Stimulated activated CD8-positive, alpha-beta memory T cell treated with anti-CD3 and anti-CD28 coated beads, Interleukin-7, amount 100 ng/mL, for 1 hour (primary cell): ENCODE measurements at places on chromosomes 7 and 10.

- DNase-seq, result no peak
Measured at GRCh38 chr7:83101530-83101929, 61.2 kb downstream of the PCLO start.

DNA sequence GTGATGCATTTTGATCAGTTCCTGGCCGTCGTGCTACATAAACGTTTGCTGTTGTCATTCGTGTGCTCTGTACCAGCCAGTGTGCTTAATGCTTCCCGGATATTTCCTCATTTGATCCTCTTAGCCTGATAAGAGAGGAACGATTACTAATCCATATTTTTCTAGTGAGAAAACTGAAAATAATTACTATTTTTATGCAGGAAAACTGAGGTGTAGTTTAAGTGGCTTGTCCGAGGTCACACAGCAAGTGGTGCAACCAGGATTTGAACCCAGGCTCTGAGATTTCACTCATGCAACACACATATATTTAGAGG lies 650 bp upstream of the SORBS1 start:
- DNase-seq, result no peak

GRCh38 chr7:101915000-101915399 lies 97.6 kb downstream of the CUX1 start:
- DNase-seq, result no peak

DNA sequence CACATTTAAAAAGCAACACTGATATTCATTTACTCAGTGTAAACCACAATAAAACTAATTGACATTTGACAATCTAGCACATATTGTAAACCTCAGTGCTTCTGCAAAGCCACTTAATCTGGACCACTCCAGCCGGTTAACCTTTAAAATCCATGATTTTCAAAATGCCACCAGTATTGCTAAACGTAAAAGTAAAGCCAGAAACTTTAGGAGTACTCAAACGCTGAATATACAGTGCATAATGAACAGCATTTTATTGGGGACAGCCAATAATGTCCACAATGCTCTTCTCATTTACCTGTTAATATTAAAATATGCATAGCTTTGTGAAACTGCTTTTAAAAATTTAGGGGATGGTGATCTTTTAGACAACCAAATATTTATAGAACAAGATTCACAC lies 10.8 kb downstream of the HNRNPA2B1 start:
- DNase-seq, result no peak

DNA sequence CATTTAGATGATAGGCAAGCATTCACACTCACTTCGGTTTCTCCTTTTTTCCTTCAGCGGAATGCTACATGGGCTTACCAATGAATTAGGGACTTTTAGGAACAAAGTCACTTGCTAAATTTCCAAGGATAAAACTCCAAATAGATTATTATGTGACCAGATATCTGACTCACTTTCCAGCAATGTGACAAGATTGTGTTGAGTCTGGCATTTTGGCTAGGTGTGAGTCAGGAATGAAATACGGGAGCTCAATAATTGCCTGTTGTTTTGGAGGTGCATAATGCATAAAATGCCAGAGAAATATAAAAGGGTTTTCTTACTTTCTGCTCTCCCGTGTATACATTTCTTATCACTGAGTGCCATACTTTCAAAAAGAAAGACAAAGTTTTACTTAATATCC lies 721.1 kb downstream of the KCNMA1 start:
- no peak for DNase-seq

- no peak for DNase-seq
Measured at GRCh38 chr7:96277921-96278320, 44.0 kb downstream of the SLC25A13 start.

- no peak for DNase-seq
Measured at GRCh38 chr7:16447876-16448275, 17.7 kb downstream of the SOSTDC1 start.

GRCh38 chr10:96380821-96381220 lies 22.0 kb upstream of the OPALIN start:
- no peak for DNase-seq

GRCh38 chr7:116327752-116328151 lies 117.4 kb downstream of the TES start:
- DNase-seq, result no peak

DNA sequence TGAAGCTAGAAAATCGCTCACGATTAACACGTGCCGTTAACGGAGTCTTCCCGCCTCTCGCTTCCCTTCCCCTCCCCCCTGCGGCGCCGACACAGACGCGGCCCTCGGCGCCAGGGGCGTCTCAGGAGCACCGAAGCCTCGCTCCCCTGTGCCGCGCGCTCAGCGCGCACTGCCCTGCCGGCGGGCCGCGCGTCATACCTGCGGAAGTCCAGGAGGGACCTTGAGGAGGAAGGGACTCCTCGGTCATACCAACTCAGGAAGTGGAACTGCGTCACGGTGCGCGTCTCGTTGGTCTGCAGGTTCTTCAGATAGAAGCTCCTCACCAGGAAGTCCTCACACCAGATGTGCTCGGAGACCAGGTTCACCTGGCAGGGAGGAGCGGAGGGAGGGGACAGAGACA lies 239.6 kb downstream of the DNAJB6 start:
- no peak for DNase-seq

GRCh38 chr7:131281266-131282048 lies 46.2 kb upstream of the MKLN1 start:
- no peak for DNase-seq

DNA sequence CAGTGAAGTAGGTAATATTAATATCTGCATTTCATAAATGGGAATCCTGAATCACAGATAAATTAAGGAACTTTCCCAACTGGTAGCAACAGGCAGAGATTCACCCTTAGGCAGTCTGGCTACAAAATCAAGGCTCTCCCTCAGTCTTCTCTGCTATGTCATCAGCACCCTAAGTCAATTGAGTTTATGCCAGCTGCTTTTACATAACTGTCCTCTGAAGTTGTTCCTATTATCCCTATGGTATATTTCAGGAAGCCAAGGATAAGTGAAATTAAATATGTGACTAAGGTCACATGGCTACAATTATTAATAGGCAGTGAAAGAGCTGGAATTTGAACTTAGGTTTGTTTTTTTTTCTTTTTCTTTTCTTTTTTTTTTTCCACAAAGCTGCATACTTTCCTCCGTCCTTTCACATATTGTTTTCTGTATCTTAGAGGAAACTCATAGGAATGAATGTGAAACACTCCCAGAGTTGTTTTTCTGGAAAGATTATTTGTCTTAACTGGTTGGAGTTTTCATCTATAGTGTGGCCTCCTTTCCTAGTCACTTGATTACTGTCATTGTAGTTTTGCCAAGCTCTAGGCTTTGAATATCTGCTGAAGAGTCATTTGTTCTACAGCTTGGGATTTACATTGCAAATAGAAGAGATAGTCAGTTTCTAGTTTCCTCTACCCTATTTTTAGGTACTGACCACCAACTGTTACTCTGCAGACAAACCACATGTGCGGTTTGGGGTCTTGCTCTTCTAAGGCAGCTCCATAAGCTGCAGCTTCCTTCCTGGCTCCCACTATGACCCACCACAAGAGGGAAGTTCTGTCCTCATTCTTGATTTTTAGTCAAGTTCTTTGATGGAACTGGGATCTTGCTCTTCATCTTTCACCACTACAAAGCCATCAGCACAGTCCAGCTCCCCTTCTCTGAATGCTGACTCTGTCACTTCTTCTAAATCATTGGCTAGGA lies 338.0 kb upstream of the KIAA1217 start:
- DNase-seq, result no peak

DNA sequence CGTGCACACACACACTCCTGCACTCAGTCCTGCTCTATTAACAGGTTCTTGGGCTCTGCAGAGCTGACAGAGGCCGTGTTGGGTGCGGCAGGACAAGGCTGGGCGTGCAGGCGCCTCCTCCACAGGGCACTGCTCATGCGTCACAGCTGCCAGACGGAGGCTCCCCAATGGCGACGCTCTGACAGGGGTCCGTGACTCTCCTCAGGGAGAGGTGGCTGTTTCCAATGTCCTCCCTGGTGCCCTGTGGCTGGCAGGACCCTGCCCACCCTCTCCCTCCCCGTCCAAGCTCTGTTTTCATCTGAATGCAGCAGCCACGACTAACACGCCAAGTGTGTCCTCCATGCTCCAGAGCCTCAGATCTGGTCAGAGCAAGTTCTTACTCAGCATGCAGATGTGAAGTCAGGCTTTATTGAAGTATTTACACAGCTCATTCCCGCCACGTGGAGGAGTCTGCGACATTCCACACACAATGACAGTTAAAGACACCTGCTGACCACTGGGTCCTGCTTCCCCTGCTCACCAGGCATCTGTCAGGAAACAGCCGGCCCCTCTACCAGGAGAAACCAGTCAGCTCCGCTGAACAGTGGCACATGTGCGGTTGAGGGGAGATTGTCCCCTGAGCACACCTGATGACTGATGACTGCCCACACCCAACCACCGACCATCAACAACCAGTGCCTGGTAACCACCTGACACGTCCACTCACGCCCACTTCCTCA lies 116.7 kb downstream of the VIPR2 start:
- DNase-seq, result no peak

DNA sequence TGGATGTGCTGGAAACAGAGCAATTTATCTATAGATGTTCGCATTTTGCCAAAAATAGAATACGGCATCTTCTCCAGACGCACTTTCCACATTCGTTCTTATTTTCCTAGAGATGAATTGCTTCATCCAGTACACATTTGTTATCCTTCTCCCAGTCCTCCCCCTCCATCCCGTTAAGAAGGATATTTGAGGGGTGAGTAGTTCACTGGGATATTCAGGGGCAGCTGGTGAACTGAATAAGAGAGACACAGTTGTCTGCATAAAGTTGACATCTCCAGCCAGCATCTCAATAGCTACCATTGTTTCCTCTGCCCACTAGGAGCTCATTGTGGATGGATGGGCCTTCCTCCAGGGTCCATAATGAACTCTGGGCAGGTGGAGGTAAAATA lies 456.8 kb upstream of the NRP1 start:
- DNase-seq, result no peak

DNA sequence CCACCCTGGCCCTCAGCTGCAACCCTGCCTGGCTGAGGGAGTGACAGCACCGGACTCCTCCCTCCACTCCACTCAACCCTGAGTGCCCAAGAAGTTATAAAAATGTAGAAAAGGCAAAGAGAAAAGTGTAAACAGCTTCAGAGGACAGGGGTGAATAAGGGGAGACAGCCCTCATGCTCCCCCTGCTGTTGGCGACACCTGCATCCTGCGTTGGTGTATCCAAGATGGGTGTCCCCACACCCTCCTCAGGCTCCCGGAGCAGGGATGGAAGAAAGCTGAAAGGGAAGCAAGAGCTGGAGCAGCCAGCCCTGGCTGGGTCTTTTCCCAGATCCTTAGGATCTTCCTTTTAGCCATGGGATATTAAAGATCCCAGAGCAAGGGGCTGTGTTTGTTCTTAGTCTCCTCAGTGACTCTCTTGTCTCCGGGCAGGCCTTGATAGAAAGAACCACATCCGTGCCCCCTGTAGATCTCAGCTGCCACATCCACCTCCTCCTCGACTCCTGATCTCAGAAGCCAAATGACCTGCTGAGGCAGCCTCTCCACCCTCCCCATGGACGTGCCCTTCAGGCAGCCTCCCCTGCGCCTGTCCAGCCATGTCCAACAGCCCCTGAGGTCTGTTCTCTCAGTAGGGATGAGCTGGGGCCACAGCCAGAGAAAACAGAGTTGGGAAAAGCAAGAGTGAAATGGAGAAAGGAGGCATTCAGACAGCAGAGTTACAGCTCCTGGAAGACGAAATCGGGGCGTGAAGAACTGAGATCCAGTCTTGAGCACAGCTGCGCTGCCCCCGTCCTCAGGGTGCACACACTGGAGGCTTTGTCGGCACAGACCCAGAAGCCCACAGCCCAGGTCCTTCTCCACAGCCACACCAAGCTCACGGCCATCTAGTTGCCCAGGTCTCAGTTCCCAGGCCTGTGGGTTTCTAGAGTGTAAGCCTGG lies 6.8 kb downstream of the FAM131B start:
- no peak for DNase-seq

DNA sequence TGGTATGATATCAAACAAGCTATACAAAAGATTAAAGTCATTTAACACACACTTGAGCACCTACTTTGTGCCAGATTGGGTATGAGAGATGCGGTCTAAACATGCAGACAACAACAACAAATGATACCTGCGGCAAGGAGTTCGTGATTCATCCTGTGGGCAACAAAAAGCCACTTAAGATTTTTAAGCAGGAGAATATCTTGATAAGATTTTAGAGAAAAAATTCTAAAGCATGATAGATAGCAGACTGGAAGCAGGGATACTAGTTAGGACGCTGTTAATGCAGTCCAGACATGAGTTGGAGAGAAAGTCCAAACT lies 1.6 kb upstream of the KBTBD2 start:
- no peak for DNase-seq

DNA sequence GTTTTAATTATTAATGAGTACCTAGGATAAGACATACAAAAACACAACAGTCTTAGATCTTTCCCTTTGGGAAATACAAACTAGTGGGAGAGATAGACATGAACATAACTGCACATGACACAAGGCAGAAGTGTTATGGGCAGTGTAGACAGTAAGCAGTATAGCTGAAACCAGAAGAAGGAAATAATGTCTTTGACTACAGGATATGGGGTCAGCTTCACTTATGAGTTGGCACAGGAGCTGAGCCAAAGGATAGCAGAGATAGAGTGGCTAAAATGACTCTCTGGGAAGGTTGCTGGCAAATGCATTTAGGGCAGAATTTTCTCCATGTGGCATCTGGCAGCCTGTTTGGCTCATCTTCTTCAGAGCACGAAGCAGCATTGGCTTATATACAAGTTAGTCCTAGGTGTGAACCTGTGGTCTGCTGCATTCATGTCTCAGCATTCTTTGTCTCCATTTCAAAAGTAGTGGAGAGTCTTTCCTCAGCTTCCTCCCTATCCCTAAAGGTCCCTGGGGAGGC lies 60.3 kb upstream of the FEZF1 start:
- DNase-seq, result no peak

- no peak for DNase-seq
Measured at GRCh38 chr7:98215561-98216495, 4.6 kb downstream of the BHLHA15 start.

DNA sequence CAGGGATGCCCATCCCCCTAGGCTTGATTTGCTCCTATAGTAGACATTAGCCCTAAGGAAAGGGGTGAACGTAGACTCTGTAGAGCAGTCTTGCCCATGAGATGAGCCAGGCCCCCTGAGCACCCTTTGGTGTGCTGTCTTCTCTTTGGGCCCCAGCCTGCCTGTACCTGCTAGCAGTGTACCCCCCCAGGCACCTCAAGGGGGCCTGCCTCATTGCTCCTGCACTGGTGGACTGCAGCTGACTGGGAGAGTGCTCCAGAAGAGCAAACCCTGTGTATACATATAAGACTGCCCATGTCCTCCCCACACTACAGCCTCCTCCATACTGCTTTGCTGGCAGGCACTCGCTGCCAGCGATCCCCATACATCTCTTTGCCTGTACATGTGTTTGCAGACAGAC lies 206.7 kb downstream of the PCDH15 start:
- DNase-seq, result no peak

DNA sequence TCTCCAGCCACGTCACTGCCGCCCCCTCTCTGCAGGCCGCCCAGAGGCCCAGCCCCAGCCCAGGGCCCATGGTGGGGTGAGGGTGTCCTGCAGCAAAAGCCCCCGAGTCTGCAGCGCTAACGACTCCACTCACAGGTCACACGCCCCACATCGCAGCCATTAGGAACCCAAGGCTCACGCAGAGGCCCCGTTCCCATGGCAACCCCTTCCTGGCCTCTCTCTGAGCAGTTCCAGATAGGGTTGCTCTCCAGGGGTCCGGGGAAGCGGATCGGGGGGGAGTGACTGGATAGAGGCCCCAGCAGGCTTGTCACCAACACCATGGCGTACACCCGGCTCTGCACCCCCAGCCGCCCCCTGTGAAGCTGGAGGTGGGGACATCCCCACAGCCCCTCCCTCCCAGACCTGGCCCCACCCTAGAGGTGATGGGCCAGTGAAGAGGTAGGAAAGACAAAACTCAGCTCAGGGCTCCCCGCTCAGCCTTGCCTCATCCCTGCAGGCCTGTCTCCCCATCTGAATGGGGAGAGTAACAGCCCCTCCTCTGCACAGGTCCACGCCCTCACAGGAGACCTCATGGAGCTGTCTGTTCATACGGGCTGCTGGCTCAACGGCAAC lies 41.2 kb downstream of the TNRC18 start:
- DNase-seq, result no peak
